ENCODE measurements at places on chromosomes 6 and 20.
A peak's percentile ranks its signal among the peaks of the same experiment; 100 is the strongest.

- no peak for DNase-seq
Measured at GRCh38 chr6:134599079-134599478, 281.2 kb upstream of the SGK1 start.

- DNase-seq: no peak
Measured at GRCh38 chr6:30520522-30520921, 31.2 kb downstream of the HLA-E start.

DNA sequence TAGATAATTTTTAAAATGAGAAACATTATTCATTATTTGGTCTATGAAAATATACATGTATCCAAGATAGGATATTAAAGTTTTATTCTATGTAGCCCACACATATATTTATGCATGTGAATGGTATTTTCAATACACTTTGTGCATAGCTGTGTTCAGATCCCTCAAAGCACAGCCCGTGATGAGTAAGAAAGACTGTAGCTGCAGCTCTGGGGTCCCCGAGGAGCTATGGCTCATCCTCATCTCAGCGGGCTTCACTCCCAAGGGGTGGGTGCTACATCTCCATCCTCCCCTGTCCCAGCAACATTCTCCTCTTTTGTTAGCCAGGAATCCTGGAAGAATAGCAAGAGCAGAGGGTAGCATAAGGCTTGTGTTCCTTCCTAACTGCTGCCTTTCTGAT, 130.8 kb downstream of the SAMD5 start:
- no peak for DNase-seq

- no peak for DNase-seq
Measured at GRCh38 chr6:106184629-106185028, 98.5 kb downstream of the PRDM1 start.

- DNase-seq: peak; percentile 13
Measured at GRCh38 chr20:22248051-22248667, 336.2 kb downstream of the FOXA2 start.

DNA sequence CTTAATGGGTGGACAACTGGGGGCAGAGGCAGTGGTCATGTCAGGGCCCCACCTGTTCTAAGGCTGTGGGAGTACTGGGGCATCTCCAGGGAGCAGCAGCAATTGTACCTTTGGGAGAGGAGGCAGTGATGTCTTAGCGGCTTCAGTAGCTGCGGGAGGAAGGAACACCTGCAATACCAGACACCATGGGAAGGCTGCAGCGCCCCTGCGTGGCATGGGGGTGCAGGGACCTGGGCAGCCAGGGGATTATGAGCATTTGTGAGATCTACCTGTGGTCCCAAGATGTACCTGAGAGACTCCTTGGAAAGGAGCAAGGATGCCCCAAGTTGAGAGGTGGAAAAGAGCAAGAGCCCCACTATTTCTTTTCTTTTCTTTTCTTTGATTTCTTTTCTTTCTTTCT, 112.1 kb upstream of the GPR6 start:
- DNase-seq: no peak

GRCh38 chr6:47106721-47107197, 64.6 kb upstream of the ADGRF1 start:
- no peak for DNase-seq

DNA sequence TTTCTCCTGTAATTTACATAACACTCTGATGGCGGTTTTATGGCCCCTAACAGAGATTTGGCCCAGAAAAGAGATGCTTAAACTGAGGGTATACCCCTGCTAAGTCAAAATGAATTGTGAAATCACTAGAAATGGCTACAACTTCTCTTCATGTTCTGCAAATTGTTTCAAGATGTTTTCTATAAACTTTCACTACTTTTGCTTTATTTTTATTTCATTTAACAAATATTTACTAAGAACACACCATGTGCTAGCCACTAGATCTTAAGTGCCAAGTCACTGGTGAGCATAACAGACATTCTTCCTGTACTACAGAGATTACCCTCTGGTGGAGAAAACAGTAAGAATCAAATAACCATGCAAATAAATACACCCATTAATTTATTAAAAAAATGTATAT, 87.6 kb downstream of the KCNQ5 start:
- no peak for DNase-seq

All from BE2C (cell line).